ENCODE measurements at places on chromosomes 6 and 20. TPM values are rescaled to one million over a fixed set of nuclear protein-coding genes. Genes with fewer than 3 reads are reported as not detected.

The WFDC12 gene
- not detected for total RNA-seq

The SPATA25 gene
- 0.75 TPM for total RNA-seq

The GMPR gene
- total RNA-seq = 20.4 TPM

The IL17A gene
- total RNA-seq = not detected

The PRKN gene
- total RNA-seq = 0.09 TPM

The C20orf141 gene
- not detected for total RNA-seq

The BANF2 gene
- total RNA-seq = not detected

The BEND6 gene
- 1.1 TPM for total RNA-seq

The CLIC5 gene
- total RNA-seq = not detected

The SAMD10 gene
- 2.2 TPM for total RNA-seq

The TAAR6 gene
- not detected for total RNA-seq

The RNF39 gene
- total RNA-seq = not detected

The LINC00237 gene
- not detected for total RNA-seq

The RREB1 gene
- 17.4 TPM for total RNA-seq

The ARMH2 gene
- total RNA-seq = not detected

The NAA20 gene
- total RNA-seq = 53.3 TPM

The PRSS16 gene
- not detected for total RNA-seq

The UBR2 gene
- total RNA-seq = 19.0 TPM

The ENPP4 gene
- total RNA-seq = 2.4 TPM

The TNXB gene
- total RNA-seq = 0.36 TPM

The HBS1L gene
- total RNA-seq = 133 TPM

The MAN1A1 gene
- total RNA-seq = 19.2 TPM

The LHFPL5 gene
- total RNA-seq = not detected

The B3GAT2 gene
- total RNA-seq = not detected

The GRIK2 gene
- not detected for total RNA-seq

The IL17F gene
- not detected for total RNA-seq

The ELOVL2 gene
- not detected for total RNA-seq

The PSORS1C2 gene
- total RNA-seq = not detected

The BTNL2 gene
- not detected for total RNA-seq

The SPTLC3 gene
- total RNA-seq = 0.09 TPM

The STK35 gene
- total RNA-seq = 15.4 TPM

The NEDD9 gene
- total RNA-seq = 70.5 TPM

The SDCBP2 gene
- total RNA-seq = 8.1 TPM

The LTB gene
- 2.3 TPM for total RNA-seq

The OXT gene
- not detected for total RNA-seq
